ACHN (cell line): ENCODE measurements at places on chromosomes 16 and 17.

- peak; percentile 34 for DNase-seq
Measured at GRCh38 chr17:51258756-51259563, 889 bp downstream of the MBTD1 start.

GRCh38 chr17:17402558-17402957 is 74.2 kb upstream of the MED9 start:
- no peak for DNase-seq

- DNase-seq = no peak
Measured at GRCh38 chr16:9053006-9053601, 38.3 kb upstream of the HAPSTR1 start.

GRCh38 chr17:65895969-65896368 is 296.0 kb downstream of the CEP112 start:
- DNase-seq = no peak

- DNase-seq = no peak
Measured at GRCh38 chr17:32515677-32516383, 29.0 kb downstream of the CDK5R1 start.

- DNase-seq = peak; percentile 60
Measured at GRCh38 chr16:73015612-73016487, 32.1 kb downstream of the ZFHX3 start.

DNA sequence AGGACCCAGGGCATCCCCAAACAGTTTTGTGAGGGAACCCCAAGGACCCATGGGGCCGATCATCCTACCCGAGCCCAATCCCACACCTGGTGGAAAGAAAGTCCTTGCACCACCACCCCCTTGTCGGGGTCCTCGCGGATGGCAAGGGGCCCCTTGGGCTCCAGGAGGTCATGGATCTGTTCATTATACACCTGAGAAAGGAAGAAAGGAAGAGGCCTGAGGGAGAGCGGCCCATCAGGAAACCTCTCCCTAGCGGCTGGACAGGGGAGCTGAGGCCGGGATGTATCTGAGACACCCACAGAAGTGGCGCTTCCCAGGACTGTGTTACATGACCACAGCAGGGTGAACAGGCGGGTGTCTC is 12.8 kb downstream of the KIF18B start:
- no peak for DNase-seq

DNA sequence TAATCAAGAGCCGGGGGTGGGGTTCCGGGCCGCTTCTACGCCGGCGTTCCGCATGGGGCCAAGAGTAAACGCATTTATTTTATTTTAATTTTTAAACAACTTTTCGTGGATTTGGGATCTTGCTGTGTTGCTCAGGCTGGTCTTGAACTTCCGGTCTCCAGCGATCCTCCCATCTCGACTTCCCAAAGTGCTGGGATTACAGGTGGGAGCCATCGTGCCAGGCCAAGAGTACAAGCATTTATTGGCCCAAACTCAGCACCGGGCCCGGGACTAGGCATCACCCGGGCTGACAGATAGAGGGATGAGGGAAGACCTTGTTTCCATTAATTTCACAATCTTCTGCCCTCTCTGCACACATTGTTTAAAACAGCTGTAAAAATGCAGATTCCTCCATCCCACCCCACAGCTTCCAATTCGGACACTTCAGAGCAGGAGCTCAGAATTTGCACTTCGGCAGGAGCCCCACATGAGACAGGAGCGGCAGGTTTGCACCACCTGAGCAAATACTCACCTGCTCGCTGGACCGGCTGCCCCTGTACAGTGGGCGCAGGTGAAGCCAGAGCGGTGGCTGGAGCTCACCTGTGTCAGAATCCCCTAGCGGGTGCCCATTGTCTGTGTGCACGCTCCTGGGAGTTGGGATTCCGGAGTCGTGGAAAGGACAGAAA is 663 bp upstream of the GINS2 start:
- no peak for DNase-seq

GRCh38 chr17:28750178-28751047 is 6.6 kb downstream of the TRAF4 start:
- DNase-seq = peak; percentile 94

DNA sequence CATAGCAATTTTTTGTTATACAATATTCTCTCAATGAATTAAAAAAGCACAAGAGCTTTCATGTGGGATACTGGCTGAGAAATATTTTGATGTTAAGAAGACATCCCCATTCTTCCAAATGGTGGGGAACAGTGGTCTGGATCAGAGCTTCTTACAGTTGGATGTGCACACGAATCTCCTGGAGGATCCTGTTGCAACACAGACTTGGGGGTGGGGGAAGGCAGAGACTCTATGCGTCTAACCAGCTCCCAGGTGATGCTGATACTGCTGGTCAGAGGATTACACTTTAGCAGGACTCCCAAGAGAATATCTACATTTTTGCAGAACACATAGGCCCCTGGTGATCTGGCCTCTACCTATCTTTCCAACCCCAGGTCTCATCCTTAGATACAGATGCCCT is 108.3 kb downstream of the SPACA3 start:
- DNase-seq = no peak

- DNase-seq = no peak
Measured at GRCh38 chr17:1963250-1963649, 61.9 kb downstream of the RTN4RL1 start.

DNA sequence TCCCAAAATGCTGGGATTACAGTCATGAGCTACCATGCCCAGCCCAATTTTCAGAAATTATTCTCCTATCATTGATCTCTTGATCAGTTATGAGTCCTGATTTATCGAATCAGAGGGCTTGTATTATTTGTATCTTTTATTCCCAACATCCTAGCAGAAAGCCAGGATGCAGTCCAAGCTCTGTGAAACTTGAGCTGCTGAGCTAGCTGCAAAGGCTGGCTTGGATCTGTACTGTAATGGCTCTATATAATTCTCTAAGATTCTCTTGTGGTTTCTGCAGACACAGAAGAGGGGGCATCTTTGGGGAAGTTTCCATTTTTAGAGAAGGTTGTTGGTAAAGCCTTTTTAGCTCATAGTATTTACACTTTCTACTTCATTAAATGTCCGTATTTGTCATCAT is 227.1 kb downstream of the MAP2K4 start:
- DNase-seq = no peak

- no peak for DNase-seq
Measured at GRCh38 chr16:63945806-63946205, 1176.1 kb downstream of the CDH11 start.

- DNase-seq = no peak
Measured at GRCh38 chr17:49634485-49634860, 43.4 kb downstream of the SPOP start.

GRCh38 chr16:31764103-31764502 is 109.5 kb upstream of the ZNF267 start:
- DNase-seq = no peak
